GDM1 (cell line): ENCODE measurements at places on chromosomes 3 and 15.
A peak's percentile ranks its signal among the peaks of the same experiment; 100 is the strongest.

DNA sequence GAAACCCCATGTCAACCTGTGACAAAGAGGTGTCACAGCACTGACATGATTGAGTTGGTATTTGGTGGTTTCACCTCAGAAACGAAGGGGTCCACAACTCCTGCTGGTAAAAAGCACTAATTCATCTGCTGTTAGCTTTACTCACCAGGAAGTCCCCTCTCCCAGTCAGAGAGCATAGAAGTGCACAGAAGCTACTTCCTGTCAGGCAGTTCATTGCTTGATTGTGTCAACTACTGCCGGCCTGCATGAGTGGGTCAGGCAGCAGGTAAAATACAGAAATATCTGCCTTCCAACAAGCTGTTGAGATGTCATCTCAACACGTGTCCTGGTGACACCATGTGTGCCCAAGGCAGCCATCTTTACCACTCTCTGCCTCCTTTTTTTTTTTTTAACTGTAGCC is 596.6 kb upstream of the NR2F2 start:
- DNase-seq = no peak

GRCh38 chr15:65948383-65948782 is 79.1 kb downstream of the RAB11A start:
- DNase-seq = no peak

DNA sequence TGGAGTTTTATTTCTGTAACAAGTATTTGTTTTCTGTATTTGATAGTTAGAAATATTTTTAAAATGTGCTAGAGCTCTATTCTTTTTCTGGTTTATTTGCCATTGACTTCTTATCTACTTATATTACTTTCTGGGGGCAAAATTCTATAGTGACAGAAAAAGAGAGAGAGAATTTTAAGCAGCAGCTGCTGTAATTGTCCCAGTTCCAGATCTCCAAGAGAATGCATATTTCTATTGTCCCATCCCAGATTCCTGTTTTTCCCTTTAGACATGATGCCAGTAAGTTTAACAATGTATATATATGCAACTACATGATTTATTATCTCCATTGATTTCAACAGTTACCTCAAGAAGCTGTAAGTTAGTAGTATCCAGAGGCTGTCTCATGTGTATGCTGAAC is 541.7 kb upstream of the ZNF385D start:
- no peak for DNase-seq

GRCh38 chr15:88630798-88631463 is 7.9 kb upstream of the ISG20 start:
- DNase-seq = no peak

GRCh38 chr3:148643389-148643840 is 54.3 kb upstream of the AGTR1 start:
- no peak for DNase-seq

DNA sequence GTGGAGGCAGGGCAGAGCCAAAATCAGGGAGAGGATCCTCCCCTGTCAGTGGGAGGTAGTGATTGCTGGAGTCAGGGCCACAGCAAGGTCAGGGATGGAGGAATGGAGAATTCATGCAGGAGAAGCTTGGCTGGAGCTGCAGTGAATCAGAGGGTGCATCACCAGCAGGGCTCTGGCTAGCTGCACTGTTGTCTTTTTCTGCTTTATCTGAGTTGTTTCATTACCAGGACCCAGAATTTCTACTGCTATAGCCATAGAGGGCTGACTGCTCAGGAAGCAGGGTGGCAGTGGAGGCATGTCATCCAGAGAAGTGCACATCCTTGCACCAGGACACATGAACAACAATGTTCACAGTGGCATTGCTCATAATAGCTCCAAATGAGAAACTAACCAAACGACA is 113.5 kb upstream of the GALNT15 start:
- no peak for DNase-seq

GRCh38 chr15:40891810-40892446 is 2.3 kb upstream of the VPS18 start:
- no peak for DNase-seq

DNA sequence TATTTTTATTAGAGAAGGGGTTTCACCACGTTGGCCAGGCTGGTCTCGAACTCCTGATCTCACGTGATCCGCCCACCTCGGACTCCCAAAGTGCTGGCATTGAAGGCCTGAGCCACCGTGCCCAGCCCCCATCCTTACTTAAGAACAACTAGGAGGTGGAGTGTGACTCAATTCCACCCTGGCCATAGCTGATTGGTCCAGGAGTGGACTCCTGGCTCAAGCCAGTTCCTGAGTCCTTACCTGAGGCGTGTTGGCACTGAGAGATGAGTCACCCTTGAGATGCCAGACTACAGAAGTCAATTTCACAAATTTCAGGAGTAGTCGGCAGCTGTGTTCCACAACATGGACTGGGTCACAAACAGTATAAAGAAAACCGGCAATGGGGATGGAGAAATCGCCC is 124.2 kb downstream of the SHQ1 start:
- DNase-seq = no peak

- no peak for DNase-seq
These were observed 28.7 kb upstream of the HCN4 start for GRCh38 chr15:73397461-73397860.

DNA sequence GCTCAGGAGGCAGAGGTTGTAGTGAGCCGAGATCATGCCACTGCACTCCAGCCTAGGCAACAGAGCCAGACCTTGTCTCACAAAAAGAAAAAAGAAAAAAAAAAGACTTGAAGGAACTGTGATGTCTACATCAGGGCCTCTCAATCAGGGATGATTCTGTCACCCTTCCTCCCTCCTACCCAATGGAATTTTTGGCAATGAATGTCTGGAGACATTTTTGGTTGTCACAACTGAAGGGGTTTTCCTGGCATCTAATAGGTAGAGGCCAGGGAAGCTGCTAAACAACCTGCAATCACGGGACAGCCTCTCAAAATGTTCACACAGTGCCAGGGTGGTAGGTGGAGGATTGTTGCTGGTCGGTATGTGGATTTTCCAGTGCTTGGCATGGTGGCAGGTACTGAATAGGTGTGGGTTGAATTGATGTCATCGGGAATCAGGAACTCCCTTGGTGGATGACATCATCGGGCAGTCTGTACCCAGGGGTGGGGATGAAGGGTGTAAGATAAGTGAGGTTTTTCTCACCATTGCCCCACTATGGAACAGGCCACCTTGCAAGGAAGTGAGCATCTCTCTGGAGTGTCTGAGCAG is 71.3 kb downstream of the MESD start:
- no peak for DNase-seq

GRCh38 chr3:23865595-23866396 is 51.0 kb downstream of the NKIRAS1 start:
- DNase-seq = no peak

- no peak for DNase-seq
These were observed 46.2 kb upstream of the FOXP1 start for GRCh38 chr3:71629711-71630110.

DNA sequence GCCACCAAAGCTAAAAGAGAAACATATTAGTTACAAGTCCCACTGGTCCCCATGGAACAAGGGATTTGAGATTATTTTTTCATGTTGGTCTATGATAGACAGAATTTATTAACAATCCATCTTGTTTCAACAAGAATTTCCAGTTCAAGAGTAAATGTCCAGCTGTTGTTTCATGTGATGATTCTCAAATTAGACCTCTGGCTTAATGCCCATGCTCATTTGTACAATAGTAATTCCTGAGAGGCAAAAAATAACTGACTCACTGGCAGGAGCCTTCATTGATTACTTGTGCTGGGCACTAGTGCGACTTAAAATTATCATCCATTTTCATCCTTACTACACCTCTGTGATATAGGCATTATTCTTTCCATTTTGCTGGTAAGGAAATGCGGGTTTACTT is 171.3 kb downstream of the ITPR1 start:
- DNase-seq = no peak

- DNase-seq = no peak
These were observed 24.7 kb downstream of the TUSC7 start for GRCh38 chr3:116734243-116734642.

DNA sequence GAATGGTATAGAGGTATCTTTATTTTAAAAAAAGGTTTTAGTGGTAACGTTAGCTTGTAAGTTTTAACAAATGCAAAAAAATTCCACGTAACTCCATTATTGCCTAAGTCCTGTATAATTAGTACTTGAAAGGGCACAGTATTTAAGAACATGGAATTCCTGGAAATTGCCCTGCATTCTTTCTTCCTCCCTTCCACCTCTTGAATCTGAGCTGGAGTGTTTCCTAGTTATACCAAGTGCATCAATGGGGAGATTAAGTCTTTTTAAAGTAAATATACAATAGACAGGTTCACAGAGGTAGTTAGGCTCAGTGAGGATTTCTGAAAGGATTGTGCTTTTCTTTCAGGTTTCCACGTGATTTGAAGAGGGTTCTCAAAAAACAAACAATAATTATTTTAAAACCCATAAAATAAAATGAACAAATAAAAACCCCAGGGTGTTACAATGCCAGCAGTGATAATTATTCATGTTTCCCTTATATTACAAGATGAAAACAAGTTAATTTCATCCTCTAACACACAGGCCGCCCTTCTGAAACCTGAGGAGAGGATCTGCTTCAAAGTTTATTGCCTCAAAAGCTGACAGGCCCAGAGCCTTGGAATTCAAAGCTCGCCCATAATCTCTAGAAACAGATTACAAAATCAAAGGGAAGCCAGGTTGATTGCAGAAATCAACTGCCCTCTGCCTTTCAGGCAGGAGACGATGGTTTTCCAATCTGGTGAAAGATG is 128.8 kb upstream of the LMOD3 start:
- DNase-seq = no peak

DNA sequence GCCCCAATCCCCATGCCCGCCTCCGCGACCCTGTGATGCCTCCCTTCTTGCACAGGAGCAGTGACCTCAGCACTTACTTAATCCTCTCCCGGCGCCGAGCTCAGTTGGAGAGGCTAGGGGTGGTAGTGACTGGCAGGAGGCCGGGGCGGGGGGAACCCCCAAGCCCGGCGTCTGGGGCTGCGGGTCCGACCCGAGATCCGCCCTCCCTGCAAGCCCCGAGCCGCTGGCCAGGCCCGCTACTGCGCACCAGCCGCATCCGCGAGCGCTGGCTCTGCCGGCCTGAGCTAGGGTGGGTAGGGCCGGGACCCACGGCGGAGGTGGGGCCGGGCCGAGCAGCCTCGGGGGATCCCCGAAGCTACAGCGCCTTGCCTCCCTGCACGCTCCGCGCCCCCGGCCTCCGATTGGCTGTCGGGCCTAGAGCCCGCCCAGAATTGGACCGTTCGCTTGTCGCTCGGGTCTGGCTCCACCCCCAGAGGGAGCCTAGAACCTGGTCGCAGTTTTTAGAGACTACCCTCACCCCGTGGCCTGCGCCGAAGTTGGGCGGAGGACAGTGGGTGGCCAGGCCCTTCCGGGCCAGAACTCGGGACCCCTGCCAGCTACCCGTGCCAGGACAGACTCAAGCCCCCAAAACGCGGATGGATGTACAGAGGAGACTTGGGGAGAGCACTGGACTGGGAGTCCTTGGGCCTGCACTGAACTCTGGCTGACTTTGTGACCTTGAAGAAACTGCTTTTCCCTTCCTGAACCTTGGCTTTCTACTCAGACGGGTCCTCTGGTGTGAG is at the start of gene C3orf18:
Gene C3orf18, minus strand, starts transcription at position 362 of the 782 bp plus-strand sequence. CDS start 2,048 bp downstream, outside the sequence.
- DNase-seq = peak; percentile 64

- no peak for DNase-seq
These were observed 111.3 kb downstream of the BBX start for GRCh38 chr3:107634099-107634489.

GRCh38 chr3:13657660-13658435 is 108.9 kb downstream of the FBLN2 start:
- peak; percentile 16 for DNase-seq

- DNase-seq = no peak
These were observed 96.0 kb downstream of the TP63 start for GRCh38 chr3:189727158-189727557.

DNA sequence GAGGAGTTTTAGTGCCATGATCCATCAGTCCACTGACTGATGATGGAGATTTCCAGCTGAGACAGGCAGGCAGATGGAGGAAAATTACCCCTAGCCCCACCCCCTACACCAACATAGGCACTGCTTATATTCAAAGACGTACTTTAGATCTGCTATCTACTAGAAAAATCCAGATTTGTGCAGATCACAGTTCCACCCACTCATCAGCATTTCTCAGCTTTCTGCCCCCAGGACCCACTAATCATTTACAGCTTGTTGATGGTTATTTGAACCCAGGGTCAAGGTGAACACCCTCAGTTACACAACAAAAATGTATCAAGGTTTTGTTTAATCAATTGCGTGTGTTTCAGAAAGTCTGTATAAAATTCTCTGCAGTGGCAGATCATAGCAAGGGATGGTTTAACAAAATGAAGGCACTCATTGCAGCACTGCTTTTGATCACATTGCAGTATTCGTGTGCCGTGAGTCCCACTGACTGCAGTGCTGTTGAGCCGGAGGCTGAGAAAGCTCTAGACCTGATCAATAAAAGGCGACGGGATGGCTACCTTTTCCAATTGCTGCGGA is at the start of gene HRG:
Gene HRG, plus strand, starts transcription at position 390 of the 564 bp plus-strand sequence. Its CDS starts 18 bp downstream, at position 408.
- DNase-seq = no peak

DNA sequence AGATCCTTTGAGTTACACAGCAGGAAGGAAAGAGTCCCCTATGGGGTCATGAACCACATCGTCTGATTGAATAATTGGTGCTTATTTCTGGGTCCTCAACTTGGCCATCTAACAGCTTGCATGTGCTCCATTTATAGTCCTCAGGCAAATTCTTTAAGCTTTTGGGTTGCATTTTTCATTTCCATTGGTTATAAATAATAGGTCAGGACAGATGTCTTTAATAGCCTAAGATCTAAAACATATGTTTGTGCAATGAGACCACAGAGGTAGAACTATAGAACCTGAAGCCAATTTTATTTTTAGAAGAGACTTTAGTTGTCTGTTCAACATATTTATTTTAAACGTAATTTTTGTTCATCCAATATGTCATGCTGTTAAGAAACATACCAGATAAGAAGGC is 43.2 kb downstream of the CD200R1L start:
- no peak for DNase-seq

GRCh38 chr3:159861369-159861987 is 127.2 kb upstream of the IL12A start:
- no peak for DNase-seq

GRCh38 chr3:38354588-38355330 is 8.2 kb downstream of the XYLB start:
- DNase-seq = peak; percentile 3

GRCh38 chr3:134190250-134190649 is 60.4 kb downstream of the RYK start:
- no peak for DNase-seq

DNA sequence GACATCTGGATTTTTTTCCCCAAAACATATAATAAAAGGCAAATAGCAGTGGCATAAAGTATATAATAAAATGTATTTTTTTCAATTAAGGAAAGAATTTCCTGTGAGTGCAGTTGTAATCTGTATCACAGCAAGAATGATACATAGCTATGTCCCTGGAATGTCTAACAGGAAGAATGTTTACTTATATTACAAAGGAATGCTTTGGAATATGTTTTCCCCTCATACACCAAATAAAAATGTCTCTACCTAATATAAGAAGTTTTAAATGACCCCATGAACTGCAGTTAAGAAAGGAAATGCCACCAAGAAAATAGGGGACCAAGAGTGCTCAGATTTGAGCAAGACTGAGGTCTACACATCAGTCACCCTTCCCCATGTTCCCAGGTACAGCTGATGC is 38.0 kb upstream of the ATP11B start:
- no peak for DNase-seq

GRCh38 chr3:170712798-170713197 is 126.9 kb upstream of the SLC7A14 start:
- DNase-seq = no peak
